Activated T-cell treated with anti-CD3 and anti-CD28 coated beads for 1 hour (primary cell): ENCODE measurements at places on chromosomes 12 and 14.

GRCh38 chr14:95496111-95496681 is 20.3 kb downstream of the SYNE3 start:
- no peak for DNase-seq

DNA sequence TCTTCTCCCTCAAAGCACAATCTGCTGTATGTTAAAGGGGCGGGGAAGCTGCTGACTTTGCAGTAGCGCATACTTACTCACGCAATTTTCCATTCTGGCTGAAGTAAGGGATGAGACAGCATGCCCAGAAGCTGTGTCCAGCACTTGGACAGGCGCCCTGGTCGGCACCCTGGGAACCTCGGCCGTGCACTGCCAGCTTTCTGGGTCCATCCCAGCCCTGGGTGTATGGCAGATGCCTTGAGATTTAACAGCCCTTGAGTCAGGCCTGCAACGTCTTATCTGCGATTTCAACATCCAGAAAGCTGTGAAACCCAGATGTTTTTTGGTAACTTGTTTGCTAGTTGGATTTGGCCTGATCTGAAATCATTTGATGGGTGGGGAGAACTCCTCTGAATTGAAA is 16.1 kb downstream of the EML1 start:
- no peak for DNase-seq

- no peak for DNase-seq
These were observed 35.0 kb upstream of the GALNT9 start for GRCh38 chr12:132364348-132364902.

DNA sequence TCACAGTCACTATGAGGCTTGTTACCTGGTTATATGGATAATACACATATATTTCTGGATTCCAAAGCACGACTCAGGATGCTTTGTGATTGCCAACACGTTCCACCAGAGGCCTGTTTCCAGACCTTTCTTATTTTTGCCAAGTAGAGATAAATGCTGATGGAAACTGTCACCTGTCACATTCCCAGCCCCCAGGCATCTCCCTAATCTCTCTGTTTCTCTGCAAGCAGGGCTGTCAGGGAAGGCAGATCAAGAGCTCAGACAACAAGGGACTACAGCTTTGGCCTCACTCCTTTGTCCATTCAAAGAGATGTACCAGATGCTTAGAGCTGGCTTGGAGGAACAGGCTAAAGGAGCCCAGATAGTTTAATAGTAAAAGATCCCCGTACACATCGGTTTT is 21.8 kb upstream of the DDHD1 start:
- DNase-seq, result no peak

GRCh38 chr14:75200451-75200850 is 24.0 kb upstream of the TMED10 start:
- no peak for DNase-seq

- DNase-seq, result no peak
These were observed 209.8 kb upstream of the NUDT4 start for GRCh38 chr12:93167841-93168492.

DNA sequence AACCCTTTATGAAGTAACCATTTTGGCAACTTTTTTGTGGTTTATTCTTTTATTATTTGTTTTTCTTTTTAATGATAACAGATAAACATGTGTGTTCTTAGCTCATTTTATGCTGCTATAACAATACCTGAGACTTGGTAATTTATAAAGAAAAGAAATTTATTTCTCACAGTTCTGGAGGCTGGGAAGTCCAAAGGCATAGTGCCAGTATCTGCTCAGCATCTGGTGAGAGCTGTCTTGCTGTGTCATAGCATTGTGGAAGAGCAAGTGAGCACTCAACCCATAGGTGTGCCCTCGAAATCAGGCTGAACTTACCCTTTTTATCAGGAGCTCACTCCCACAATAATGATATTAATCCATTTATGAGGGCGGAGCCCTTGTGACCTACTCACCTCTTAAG is 8.0 kb upstream of the SCFD1 start:
- DNase-seq, result no peak

GRCh38 chr12:132783917-132784531 is 22.4 kb upstream of the ANKLE2 start:
- no peak for DNase-seq
